ENCODE measurements at places on chromosomes 2 and 18.

DNA sequence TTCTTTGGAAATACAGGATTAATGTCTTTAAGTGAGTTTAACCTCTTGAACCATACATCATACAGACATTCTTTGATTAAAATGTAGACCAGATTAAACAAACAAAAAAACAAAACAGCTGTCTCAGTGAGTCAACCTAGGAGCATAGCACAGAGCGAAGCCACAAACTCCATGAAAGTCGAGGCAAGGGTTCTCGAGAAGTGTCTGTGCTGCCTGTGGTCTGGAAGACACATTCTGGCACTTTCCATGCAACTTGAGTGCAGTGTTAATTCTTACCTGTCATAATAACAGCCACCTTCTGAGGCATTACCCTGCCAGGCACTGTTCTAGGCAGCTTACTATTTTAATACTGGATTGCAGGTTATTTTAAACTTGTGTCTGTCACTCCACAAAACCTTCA lies 435.5 kb upstream of the MMADHC start:
- no peak for DNase-seq

GRCh38 chr2:144539289-144539782 lies 19.4 kb upstream of the ZEB2 start:
- no peak for DNase-seq

GRCh38 chr2:174138161-174138560 lies 110.2 kb downstream of the OLA1 start:
- no peak for DNase-seq

- DNase-seq: no peak
Observed at GRCh38 chr2:145789636-145790035, 1269.7 kb upstream of the ZEB2 start.

DNA sequence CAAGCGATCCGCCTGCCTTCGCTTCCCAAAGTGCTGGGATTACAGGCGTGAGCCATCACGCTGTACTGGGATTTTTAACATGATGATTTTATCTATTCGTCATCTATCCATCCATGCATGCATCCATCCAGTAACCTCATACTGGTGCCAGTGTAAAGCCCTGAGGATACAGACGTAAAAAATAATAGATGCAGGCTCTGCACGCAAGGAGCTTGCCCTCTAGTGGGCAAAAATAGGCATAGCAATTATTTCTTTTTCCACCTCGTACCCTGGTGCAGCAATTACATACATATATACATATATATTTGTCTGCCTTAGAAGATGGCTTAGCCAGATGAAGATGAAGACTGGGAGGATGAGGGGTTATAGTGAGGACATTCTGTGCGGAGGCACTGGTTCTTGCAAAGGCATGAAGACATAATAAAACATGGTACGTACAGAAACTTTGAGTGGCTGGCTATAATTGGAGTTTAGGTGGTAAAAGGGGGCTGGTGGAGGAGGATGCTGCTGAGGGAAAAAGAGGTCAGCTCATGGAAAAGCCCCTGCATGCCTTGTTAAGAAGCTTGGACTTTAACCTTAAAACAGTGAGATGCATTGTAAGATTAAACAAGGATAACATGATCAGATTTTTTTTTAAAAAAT lies 19.6 kb upstream of the RPIA start:
- peak; percentile 11 for DNase-seq

- DNase-seq: no peak
Observed at GRCh38 chr2:170408461-170409163, 230.7 kb downstream of the MYO3B start.
